Large intestine (tissue), 12 donors: ENCODE measurements at places on chromosomes 5 and 9. TPM values are rescaled to one million over a fixed set of nuclear protein-coding genes. Genes with fewer than 3 reads are reported as not detected.

DNA sequence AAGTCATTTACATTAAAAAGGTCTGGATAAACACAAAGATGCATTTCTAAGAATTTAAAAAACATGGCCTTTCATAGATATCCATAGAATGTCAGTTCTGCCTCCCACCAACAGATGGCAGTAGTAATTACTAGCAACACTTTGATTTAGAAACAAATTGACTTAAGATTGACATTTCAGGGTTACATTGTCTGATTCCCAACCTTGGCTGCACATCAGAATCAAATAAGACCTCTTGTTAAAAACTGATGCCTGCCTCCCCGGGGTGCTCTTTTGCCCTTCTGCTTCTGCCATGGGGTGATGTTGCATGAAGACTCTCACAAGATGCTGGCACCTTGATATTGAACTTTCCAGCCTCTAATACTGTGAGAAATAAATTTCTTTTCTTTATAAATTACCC is 146.2 kb upstream of the GPR151 start:
- no peaks in the 10 kb centered on the region for H3K4me1 ChIP-seq
- H3K27me3 ChIP-seq: no peaks in the 10 kb centered on the region
- no peak for DNase-seq
- no peak overlapping the region for H3K4me3 ChIP-seq

DNA sequence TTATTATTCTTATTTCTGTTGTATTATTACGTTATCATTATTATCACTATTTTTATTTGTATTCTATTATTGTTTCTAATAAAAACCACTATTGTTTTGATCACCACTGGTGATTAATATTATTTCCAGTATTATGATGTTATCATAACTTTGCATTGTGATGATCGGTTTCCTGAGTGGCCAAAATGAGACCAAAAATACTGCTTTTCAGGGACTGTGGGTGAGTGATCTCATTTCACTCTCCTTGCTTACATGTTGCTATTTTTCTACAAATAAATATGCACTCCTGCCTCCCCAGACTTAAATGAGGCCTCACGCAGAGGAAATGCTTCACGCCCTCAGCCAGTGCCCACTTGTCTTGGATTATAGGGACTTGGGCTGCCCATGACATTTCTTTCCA is 78.4 kb downstream of the LRSAM1 start:
- peaks cover 63% of the 10 kb centered on the region for H3K36me3 ChIP-seq
- no peaks in the 10 kb centered on the region for H3K27me3 ChIP-seq
- no peak overlapping the region for H3K27ac ChIP-seq
- no peak for DNase-seq
- no peaks in the 10 kb centered on the region for H3K4me1 ChIP-seq

THOC3 gene
- polyA plus RNA-seq: 35.6 TPM

WWC1 gene
- polyA plus RNA-seq: 28.6 TPM

SMIM3 gene
- 13.9 TPM for polyA plus RNA-seq
